ENCODE measurements at places on chromosomes 3 and 15. TPM values are rescaled to one million over a fixed set of nuclear protein-coding genes. Genes with fewer than 3 reads are reported as not detected.

GRCh38 chr3:187741403-187742350, 3.6 kb downstream of the BCL6 start:
- peak overlapping the region; percentile 83 for H3K4me3 ChIP-seq
- peak overlapping the region; percentile 98 for H3K27ac ChIP-seq
- DNase-seq, result peak; percentile 90
- H3K27me3 ChIP-seq, result no peaks in the 10 kb centered on the region
- H3K36me3 ChIP-seq, result no peaks in the 10 kb centered on the region

GRCh38 chr3:71629289-71629688, 45.8 kb upstream of the FOXP1 start:
- peaks cover 7% of the 10 kb centered on the region for H3K4me1 ChIP-seq
- no peak for DNase-seq
- no peak overlapping the region for H3K27ac ChIP-seq
- no peak overlapping the region for H3K4me3 ChIP-seq
- no peaks in the 10 kb centered on the region for H3K36me3 ChIP-seq

The CPA3 gene
- total RNA-seq, result not detected

DNA sequence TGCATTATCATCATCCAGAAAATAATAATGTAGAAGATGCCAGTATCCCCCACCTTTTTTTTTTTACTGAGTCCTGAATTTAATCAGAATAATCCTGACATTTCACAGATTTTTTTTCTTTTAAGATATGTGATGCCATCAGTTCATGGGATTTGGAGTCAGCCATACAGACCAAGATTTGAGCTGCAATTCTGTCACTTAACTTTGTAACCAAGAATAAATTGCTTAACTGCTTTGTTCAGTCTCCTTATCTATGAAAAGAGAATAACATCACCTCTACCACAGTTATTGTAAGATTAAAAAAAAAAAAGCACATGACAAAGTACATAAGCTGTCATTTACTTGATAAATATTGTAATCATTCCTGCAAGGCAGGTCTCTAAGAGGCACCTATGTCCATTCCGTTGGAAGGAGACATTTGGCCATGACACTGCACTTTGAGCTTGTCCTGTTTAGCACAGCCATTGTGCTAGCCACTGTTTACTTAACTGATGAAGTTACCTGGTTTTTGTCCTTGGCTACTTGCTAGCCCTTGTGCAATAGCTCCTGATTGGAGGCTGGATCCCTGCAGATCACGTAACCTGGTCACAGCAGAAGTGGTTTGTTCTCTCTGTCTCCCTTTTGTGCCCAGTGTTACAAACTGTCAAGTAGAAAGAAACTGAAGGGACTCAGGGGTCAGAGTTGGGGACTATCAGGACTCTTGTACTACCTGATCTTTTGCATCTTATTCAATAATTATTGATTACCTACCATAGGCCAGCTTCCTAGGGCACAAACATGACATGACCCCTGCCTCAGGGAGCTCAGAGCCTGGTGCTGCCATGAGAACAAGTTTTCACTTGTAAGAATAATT, 306.0 kb downstream of the WDR72 start:
- no peak overlapping the region for H3K27ac ChIP-seq
- DNase-seq, result peak; percentile 55
- H3K4me3 ChIP-seq, result no peak overlapping the region
- no peaks in the 10 kb centered on the region for H3K36me3 ChIP-seq

DNA sequence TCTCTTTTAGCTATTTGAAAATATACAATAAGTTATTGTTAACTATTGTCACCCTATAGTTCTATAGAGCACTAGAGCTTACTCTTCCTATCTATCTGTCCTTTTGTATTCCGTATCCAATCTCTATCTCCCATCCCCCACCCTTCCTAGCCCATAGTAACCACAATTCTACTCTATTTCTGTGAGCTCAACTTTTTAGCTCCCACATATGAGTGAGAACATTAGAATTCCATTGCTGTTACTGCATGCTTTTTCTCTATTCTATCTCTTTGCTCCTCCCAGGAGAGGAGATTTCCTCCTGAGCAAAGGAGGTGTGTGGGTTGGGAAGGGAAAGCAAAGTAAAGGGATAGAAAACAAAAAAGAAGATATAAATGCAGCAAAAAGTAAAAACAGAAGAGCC, 105.6 kb upstream of the SLC4A7 start:
- no peak overlapping the region for H3K27ac ChIP-seq
- no peak overlapping the region for H3K4me3 ChIP-seq
- no peaks in the 10 kb centered on the region for H3K27me3 ChIP-seq
- no peak for DNase-seq

The GABRA5 gene
- not detected for total RNA-seq

DNA sequence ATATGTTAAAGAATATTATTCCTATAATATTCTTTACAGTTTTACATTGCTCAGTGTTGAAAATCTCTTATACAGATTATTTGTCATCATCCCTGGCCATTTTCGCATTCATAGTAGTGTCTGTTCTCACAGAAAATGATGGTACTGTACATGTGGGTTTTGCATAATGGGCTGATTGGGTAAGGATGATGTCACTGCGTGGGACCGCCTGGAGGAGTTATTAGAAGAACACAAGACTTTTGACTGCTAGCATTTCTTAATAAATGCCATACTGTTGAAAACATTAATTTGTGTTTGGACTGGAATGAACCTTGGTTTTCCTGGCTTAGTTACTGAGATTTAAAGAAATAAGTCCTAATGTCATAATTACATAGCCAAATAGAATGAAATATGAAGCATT, 20.3 kb downstream of the LRCH3 start:
- H3K36me3 ChIP-seq, result no peaks in the 10 kb centered on the region
- no peaks in the 10 kb centered on the region for H3K27me3 ChIP-seq
- DNase-seq, result peak; percentile 62
- H3K4me3 ChIP-seq, result no peak overlapping the region
- no peak overlapping the region for H3K27ac ChIP-seq
